Adrenal gland (tissue), 19 donors: ENCODE measurements at places on chromosomes 16 and 17. TPM values are rescaled to one million over a fixed set of nuclear protein-coding genes. Genes with fewer than 3 reads are reported as not detected.

Gene PRSS36
- 17.7 TPM for polyA plus RNA-seq

Gene CTRB2
- polyA plus RNA-seq = 0.88 TPM

GRCh38 chr16:49576173-49576494 lies 202.5 kb downstream of the C16orf78 start:
- no peak overlapping the region for H3K4me3 ChIP-seq
- no peak overlapping the region for H3K27ac ChIP-seq
- H3K36me3 ChIP-seq = no peaks in the 10 kb centered on the region
- no peak for DNase-seq
- H3K4me1 ChIP-seq = no peaks in the 10 kb centered on the region
- H3K27me3 ChIP-seq = no peaks in the 10 kb centered on the region

Gene CFAP97D1
- polyA plus RNA-seq = not detected

Gene PIRT
- polyA plus RNA-seq = 0.84 TPM

DNA sequence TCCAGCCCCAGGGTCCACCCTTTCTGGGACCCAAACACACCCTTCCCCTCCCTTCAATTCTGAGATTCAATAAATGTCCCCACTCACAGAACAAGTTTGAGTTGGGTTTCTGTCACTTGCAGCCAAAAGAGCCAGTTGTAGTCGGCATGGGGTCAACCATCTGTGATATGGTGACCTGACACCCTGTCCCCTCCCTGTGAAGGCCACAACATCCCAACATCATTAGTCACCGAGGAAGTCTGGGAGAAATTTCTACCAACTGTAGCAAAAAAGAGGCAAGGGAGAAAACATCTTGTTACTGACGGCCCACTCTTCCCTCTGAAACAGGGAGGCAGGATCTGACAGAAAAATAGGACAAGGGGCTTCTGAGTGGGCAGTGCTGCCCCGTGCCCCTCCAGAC lies 638 bp upstream of the LYZL6 start:
- no peak overlapping the region for H3K27ac ChIP-seq
- H3K4me3 ChIP-seq = no peak overlapping the region
- no peaks in the 10 kb centered on the region for H3K4me1 ChIP-seq
- DNase-seq = no peak
- no peaks in the 10 kb centered on the region for H3K27me3 ChIP-seq
